ENCODE measurements at places on chromosomes 2 and 18. TPM values are rescaled to one million over a fixed set of nuclear protein-coding genes. Genes with fewer than 3 reads are reported as not detected.

DNA sequence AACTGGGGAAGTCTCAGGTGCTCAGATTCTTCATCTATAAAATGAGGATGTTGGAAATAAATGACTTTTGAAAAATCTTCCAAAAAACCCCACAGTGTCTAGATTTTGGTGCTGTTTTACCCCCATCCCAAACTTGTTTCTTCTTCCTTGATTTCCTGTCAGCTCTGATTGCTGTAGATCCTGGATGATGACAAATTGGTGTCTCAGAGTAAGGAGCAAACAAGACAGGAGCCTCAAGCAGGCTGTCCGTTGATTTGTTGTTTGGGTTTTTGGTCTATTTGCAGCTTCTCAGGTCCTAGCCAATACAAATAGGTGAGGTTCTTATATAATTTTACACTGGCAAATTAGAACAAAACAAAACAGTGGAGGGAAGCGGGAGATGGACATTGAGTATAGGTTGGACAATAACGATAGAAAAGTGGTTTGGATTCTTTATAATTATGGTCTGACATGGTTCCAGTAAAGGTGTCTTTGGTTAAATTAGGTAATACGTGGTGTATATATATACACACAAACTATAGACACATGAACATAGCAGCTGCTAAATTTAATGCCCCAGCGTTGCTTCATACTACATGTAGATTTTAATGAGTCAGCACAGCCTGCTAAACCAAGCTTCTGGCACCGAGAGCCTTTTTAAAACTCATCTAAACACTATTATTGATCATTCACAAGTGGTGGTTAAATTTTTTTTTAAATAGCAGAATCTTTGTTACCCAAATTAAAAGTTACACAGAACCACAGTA, 142.5 kb downstream of the FMNL2 start:
- DNase-seq = no peak

The KIAA2012 gene
- 0.15 TPM for total RNA-seq

DNA sequence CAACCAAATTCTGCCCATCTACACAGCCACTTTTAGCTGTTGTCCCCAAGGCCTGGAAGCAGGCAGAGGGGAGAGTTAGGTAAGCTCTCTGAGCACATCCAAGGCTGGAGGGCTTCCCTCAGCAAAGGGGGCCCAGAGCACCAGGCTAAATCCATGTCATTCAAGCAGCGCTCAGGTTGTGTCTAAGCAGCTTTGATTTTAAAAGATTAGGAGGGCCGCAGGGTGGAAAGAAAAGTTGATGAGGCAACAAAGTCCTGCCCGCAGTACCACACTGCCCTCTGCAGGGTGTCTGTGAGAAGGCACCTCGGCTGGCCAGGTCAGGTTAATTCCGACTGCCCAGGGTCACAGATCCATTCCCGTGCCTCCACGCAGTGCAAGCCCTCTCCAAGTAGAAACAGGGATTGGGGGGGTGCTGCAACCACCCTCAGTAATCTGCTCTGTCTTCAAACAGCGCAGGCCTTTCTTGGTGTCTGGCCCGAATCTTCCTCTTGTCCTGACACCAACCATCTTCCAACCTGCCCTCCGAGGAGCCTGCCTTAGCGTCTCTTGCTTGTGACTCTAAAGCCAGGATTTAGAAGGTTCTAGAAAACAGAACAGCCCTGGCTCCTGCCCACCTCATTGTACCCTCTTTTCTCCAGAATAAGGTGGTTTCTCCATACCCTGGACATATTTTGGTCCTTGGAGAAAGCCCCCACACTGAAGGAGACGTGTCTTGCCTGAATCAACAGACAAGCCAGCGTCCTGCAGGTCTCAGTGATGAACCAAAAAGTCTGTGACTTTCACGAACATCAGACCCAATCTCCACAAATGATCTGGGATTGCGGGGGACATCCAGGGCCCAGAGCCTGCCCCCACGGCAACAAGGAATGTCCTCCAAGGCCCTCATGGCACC, 289.2 kb downstream of the TNS1 start:
- peak; percentile 81 for DNase-seq

The CD8B2 gene
- not detected for total RNA-seq

- DNase-seq = no peak
Measured at GRCh38 chr18:5620289-5620688, 76.5 kb upstream of the EPB41L3 start.

- DNase-seq = peak; percentile 24
Measured at GRCh38 chr2:18889565-18890332, 300.4 kb upstream of the NT5C1B start.

GRCh38 chr18:34158881-34159690, 65.6 kb downstream of the NOL4 start:
- peak; percentile 10 for DNase-seq

GRCh38 chr2:185132501-185133041, 534.2 kb downstream of the ZNF804A start:
- no peak for DNase-seq

The CPS1 gene
- total RNA-seq = 10.8 TPM

The ANKAR gene
- 2.6 TPM for total RNA-seq

The CTAGE1 gene
- total RNA-seq = not detected

The RABL2A gene
- total RNA-seq = 1.8 TPM

DNA sequence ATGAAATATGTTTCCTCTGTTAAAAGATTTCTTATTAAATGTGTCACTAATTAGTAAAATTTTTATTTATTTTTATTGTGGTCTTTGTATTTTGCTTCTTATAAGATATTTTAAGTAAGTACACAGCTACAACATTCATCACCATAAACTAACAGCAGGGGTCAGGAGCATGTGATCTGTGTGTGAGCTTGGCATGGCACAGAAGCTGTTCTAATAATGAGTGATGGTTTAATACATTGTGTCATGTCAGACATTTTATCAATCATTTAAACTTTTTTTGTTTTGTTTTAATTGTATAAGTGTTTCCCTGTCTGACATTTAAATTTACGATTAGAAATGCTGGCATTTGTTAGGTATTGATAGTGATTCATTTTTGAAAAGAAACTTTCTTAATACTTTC, 585.4 kb downstream of the DSC3 start:
- no peak for DNase-seq

The GAD1 gene
- total RNA-seq = not detected

The TUBA4B gene
- total RNA-seq = not detected

The CPLX4 gene
- total RNA-seq = not detected

DNA sequence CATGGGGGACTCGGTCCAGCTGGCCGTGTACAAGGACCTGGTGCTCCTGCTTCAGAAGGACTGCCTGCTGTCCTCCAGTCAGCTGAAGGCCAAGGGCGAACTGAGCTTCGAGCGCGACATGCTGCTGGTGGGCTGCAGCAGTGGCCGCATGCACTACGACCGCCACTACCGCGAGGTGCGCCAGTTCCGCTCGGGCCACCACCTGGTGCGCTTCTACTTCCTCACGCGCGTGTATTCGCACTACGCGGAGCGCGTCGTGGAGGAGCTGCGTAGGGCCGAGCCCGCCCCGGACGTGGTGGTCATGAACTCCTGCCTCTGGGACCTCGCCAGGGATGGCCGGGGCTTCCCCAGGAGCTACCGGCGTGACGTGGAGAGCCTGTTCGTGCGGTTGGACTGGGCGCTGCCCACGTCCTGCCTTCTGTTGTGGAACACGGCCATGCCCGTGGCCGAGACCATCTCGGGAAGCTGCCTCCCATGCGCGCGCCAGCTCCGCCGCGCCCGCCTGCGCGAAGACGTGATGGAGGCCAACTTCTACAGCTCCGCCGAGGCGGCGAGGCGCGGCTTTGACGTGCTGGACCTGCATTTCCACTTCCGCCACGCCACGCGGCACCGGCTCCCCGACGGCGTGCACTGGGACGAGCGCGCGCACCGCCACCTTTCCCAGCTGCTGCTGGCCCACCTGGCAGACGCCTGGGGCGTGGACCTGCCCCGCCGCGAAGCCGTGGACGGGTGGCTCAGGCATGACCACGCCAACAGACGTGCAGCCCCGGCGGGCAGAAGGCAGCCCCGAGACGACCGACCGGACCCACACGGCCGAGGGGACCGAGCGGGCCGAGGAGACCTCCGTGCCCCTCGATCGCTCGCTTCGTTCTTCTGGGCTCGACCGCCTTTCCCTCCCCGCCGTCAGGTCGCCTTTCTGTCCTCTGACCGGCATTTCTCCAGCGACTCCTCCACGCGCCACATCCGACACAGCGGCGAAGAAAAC, 293.9 kb upstream of the ERBB4 start:
- no peak for DNase-seq

DNA sequence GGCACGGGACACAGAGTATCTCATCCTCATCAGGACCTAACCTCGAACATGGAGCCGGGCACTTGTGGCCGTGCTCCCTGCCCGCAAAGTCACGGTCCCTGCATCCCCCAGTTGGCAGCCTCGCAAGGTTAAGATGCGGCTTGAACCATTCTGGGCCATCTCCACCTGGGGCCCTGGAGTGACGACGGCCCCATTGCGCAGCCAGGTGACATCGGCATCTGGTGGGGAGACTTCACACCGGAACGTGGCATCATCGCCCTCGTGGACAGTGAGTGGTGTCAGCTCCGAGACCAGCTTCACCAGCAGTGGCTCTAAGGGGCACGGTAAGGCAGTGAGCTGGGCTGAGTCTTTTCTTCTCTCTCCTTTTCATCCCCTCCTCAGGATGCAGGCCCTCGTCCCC, 12.6 kb downstream of the TMEM198 start:
- DNase-seq = no peak

- no peak for DNase-seq
Measured at GRCh38 chr2:198795419-198795818, 662.3 kb downstream of the SATB2 start.

DNA sequence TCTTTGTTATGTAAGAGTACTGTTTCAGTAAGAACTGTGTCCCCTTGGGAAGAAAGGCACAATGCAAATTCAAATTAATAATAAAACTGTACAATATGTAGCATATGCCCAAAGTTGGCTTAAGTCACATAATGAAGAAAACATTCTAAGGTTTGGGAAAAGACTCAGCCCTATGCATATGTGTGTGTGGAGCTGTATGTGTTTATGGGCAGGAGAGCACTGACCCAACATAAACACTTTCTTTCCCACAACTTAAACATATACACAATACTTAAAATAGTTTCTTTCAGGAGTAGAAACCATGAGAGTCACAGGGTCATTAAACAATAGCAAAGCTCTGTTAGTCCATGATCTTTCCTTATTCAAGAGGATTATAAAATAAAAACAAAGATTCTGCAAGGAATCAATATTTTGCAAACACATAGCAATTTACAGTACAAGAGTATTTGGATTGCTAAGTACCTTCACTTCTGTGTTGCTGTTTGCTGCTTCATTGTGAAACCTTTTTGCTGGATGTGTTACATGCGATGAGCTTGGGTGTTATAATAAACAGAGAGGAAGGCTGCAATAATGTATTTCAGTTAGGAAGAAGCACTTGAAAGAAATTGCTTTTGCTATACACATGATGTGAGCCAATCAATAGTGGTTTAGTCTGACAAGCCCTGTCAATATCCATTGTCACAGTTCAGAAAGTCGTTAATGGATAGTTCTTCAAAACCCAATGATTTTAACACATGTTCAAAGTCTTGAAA, 347.3 kb downstream of the ARHGAP15 start:
- no peak for DNase-seq

The DSC1 gene
- not detected for total RNA-seq

The CNTNAP5 gene
- not detected for total RNA-seq

DNA sequence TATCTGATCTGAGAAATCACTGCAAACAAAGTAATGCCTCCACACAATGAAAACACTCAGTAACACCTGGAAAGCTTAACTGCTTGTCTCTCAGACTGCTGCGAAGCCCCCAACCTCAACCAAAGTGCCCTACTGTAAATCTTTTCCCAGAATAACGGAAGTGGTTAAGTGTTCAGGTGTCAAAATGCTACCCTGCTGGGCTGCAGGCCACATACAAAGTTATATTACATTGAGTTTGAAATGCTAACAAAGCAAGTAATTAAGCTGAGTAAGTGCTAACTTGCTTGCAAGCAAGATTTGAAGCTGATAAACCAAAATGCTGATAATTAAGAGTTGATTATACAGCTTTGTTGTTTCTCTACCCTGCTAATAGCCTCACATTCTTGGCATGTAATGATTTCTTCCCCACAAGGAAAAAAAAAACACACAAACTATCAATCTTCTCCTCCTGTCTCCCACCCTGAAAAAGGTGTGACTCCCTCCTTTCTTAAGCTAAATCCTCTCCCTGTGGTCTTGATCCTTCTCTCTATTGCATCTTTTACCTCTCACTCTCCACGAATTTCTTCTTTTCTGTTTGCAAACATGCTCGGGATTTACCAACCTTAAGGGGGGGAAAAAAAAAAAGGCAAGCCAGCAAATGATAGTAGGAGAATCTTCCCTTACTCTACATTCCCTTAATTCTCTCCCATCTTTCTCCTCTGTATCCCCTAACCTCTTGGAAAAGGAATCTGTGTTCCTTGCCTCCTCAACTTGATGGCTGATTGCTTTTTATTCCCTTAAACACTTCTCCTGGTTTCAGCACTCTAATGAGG, 266.8 kb upstream of the SIX3 start:
- DNase-seq = no peak

The KCNE4 gene
- total RNA-seq = 9.8 TPM

The MERTK gene
- total RNA-seq = 30.3 TPM

The CHRNG gene
- not detected for total RNA-seq

GRCh38 chr2:133953524-133953923, 300.3 kb upstream of the MGAT5 start:
- DNase-seq = no peak

- DNase-seq = no peak
Measured at GRCh38 chr2:235391921-235392615, 101.8 kb upstream of the AGAP1 start.

The OSBPL1A gene
- total RNA-seq = 56.7 TPM

DNA sequence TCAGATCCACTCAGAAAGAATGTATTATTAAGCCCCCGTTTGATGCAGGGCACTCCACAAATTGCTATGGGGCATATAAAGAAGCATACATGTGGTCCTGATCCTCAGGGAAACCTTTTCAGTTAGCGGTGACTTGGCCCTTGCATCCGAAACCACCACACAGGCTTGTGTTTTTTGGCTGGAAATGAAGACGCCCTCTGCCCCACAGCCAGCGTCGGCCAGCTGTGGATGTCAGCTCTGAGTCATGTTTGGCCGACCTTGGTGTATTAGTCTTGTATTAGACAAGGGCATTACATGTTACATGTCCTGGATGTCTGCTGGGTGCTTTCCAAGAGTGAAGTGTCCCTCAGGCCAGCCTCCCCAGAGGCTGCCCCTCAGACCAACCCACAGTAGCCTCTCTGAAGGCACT, 107.6 kb upstream of the MAP3K20 start:
- peak; percentile 29 for DNase-seq

GRCh38 chr2:32792416-32792815, 154.3 kb upstream of the LTBP1 start:
- DNase-seq = no peak

DNA sequence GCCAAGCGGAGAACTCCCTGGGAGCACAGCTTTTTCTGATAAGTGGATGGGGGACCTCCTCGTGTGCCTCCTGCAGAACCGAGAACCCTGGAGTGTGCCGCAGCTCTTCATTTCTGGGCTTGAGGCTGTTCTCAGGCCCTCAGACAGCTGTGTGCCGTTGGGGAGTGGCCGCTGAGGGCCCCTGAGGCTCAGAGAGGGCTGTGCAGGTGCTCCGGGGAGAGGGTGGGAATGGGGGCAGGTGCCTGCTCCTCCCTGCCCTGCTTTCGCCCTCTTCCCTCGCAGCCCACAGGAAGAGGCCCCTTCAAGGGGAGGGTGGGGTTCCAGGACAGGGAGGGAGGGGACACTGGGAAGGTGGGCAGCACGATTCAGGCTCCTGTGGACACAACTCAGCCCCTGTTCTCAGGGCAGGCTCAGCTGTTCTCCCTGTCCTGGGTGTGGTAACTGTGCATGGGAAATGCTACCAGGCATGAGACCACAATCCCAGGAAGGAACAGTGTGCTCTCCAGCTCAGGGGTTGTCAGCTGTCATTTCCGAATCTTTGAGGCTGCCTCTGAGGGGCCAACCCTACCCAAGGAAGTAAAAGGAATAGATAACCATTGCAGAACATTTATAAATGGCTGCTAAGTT, 11.3 kb downstream of the LCT start:
- no peak for DNase-seq

The RNF125 gene
- total RNA-seq = 1.5 TPM

The CENPA gene
- not detected for total RNA-seq

The POTEF gene
- total RNA-seq = not detected

Measured in uterus (tissue), 4 donors.